ENCODE measurements at places on chromosomes 4 and X.

DNA sequence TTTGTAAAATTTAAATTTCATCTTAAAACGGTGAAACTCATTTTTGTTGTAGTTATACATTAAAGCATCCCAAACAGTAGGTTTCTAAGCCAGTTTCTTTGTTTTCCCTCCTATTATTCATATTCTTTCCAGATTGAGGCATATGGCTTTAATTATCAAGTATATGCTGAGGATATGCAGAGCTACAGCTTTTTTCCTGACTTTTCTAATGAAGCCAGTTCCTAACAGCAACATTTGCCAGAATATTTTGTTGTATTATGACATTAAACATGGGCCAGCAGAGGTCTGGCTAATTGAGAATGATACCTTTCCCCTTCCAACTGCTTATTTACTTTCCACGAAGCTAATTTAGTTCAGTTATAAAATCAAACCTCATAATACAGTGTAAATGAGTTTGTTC lies 75.3 kb downstream of the SLIT2 start:
- DNase-seq, result no peak

DNA sequence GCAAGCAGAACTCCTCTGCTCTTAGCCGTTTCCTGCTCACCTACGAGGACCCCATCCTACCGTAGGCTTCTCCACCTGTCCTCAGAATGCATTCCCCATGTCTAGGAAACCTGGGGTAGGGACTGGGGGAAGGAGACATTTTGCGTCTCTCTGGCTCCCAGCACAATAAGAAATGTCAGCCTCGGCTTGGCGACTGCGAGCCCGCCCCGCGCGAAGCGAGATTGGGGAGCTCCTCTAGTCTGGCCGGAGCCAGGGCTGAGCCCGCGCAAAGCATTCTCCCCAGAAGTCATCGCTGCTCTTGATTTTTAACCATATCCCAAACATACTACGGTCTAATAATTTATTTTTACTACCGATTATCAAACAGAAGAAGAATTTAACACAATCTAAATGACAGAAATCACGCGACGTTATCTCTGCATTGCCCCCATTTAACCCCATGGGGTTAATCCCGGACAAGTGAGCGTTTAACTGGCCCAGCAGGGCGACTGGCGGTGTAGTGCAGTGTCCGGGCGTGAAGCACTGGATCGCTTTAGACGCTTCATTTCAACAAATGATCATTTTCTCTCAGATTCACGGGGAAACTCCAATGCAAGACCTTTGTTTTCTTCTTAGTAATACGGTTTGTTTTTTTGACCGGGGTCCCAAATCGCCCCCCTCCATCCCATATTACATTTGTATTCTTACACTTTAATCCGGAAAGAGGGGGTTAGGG lies 8.0 kb upstream of the PITX2 start:
- no peak for DNase-seq

- no peak for DNase-seq
Measured at GRCh38 chr4:126740687-126741086, 892.1 kb upstream of the INTU start.

DNA sequence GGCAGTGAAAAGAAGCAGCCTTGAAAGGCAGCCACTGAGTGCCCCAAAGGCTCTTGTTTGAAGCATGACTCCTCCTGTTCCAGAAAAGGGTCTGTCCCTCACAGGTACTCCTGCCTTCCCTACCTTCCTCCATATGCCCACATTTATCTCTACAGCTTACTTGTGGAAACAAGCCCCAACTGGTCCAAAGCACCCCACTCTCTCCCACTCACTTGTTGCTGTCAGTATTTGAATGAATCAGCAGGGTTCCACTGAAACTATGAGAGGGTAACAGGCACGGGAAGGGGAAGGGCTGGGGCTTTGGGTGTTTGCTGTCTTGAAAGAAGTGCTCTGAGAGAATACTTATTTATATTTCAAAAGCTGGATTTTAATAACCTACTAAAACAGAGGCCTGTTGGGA lies 34.9 kb downstream of the GPR143 start:
- no peak for DNase-seq

DNA sequence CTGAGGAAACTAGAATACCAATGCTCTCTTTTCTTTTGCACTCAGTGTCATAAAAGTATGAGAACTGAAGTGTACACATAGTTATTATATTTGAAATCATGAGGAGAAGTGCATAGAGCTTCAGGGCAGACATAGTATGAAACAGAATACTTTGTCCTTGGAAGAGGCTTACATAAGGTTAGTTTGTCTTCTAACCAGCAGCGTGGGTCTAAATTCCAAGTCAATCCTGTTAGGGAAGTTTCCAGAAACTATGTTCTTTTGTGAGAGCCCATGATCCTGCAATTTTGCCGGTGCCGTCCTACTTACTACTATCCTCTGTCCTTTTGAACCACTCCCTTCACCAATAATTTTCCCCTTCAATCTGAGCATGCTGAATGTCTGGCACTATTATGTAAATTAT lies 156.2 kb downstream of the PABPC4L start:
- no peak for DNase-seq

- no peak for DNase-seq
Measured at GRCh38 chr4:55398461-55398860, 2.7 kb downstream of the TMEM165 start.

GRCh38 chrX:100649550-100650356 lies 5.8 kb downstream of the SRPX2 start:
- DNase-seq, result no peak

Data from SW480 (cell line).